CD4-positive, alpha-beta T cell treated with Interleukin-1 beta for 1 hour (primary cell): ENCODE measurements at places on chromosomes 4 and X.

GRCh38 chr4:164508771-164509170 lies 245.2 kb upstream of the SMIM31 start:
- no peak for DNase-seq

DNA sequence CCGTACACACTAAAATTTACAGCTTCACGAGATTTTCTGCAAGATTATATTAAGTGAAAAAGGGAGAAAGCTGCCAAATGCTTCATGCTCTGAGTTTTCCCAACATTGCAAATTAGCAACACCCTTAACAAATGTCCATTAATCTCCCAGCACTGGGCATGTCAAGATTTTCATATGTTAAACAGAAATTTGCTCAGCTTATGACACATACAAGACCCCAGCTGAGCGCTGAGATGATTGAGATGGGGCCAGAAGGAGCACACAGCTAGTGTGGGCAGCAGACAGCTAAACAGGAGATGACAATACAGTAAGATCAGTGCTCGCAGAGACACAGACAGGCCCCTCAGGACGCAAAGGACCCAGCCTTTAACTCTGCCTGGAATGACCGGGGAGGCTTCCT lies 208.8 kb downstream of the STK32B start:
- DNase-seq = no peak

DNA sequence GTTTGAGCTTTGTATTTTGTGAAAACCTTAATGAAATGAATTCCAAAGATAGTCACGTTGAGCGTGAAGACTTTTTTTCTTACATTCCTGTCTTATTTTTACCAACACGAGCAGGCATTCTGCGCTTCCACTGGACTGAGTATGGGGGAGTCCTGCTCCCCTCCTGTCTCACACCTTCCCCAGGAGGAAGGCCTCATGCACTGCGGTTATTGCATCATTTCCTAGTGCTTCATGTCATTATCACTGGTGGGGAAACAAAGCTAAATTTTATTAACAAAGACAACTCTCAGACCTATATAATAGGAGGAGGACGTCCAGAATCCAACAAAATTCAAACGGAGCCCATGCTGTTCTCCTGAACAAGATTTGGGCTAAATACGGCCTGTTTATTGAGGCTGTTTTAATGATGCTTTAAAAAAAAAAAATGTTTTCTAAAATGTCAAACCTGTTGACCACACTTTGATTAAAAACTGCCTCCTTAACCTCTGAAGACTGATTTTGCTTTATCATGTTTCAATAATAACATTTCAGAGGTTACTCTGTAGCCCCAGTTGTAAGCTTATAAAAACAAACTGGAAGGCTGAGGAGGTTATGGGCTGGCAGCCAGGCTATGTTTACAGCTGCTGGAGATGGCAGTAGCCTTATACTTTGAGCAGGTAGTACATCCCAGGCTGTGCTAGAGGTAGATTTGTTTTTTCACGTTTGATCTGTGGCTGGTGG lies 118.0 kb downstream of the SOWAHB start:
- no peak for DNase-seq

- DNase-seq = no peak
These were observed 3.7 kb downstream of the ELK1 start for GRCh38 chrX:47646636-47647035.

- no peak for DNase-seq
These were observed 37.8 kb downstream of the NPNT start for GRCh38 chr4:105933083-105933482.

DNA sequence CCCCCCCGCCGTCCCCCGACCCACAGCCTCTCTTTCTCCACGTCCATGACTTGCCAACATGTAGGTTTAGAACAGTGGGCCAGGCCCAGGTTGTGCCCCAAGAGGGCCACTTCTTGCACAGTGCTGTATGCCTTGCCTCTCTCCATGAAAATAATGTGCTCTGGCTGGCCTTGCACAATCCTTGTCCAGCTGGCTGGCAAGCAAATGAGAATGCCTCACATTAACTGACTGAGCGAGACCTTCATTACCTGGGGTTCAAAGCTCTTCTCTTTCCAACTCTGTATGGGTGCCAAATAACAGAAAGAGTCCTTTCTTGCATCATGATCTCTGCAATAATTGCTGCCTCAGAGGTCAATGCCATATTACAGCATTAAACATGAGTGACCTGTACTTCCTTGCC lies 416.6 kb downstream of the FGF13 start:
- DNase-seq = no peak

GRCh38 chr4:168832763-168833575 lies 177.1 kb downstream of the CBR4 start:
- DNase-seq = no peak

GRCh38 chrX:28379103-28379502 lies 208.1 kb upstream of the IL1RAPL1 start:
- no peak for DNase-seq

DNA sequence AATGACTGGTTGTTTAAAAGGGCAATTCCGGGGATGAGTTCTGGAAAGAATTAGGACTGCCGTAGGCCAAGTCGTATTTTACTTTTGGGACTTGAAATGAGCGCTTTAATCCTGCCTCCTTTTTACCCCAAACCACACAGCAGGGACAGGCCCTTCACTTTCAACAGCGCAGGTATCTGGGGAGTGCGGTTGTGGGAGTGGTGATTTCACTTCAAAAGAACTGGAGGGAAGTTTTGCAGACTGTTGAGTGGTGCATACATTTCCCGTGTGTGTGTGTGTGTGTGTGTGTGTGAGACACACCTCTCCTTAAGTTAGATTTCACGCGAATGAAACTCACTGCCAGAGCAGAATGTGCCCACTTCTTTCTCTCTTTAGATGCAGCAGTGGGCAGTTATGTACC lies 2.8 kb downstream of the NHS start:
- no peak for DNase-seq

GRCh38 chr4:152534541-152535359 lies 1.1 kb downstream of the FBXW7 start:
- peak; percentile 52 for DNase-seq

- no peak for DNase-seq
These were observed 219.5 kb upstream of the DKK2 start for GRCh38 chr4:107255596-107255995.

DNA sequence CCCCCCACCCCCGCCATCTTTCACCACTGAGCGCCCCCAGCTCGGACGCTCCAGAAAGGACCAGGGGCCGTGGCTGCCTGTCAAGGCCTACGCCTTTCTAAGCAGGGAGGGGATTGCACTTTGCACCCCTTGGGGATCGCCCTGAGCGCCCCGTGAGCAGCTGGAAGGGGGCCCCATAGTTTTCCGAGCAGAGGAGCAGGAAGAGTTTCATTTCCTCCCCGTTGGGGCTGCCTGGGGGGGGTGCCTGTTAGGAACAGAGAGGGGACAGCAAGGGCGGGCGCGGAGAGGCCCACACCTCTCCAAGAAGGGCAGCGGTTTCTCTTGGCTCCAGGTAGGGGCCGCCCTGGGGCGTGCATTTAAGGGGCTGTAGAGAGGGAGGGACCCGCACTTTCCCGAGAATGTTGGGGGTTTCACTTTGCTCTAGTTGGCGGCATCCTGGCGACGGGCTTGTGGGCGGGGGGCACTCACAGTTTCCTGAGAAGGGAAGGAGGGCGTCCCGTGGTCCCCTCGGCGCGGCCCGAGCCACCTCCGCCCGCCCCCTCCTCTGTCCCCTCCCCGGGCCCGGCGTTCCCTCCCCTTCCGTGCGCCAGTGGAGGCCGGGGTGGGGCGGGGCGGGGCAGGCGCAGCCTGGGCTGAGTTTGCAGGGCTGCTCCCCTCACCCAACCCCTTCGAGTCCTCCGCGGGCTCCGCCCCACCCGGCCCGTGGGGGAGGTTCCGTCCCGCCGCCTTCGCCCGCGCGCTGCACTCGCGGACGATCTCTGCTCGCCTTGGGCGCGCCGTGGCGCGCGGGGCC lies 82.3 kb upstream of the CD99 start:
- peak; percentile 87 for DNase-seq

DNA sequence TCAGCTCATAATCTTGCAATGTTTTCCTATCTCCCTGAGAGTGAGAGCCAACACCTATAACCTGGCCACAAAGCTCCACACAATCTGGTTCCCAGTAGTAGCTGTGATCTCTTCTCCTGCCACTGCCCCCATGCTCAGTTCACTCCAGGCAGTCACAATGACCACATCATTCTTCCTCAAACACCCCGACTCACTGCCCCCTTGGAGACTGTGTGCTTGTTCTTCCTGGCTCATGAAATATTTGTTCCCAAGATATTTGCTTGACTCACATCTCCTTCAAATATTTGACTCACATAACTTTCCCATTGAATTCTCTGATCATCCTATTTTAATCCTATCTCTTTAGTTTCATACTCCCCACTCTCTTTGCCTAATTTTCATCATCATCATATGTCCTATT lies 173.7 kb downstream of the AREG start:
- no peak for DNase-seq

DNA sequence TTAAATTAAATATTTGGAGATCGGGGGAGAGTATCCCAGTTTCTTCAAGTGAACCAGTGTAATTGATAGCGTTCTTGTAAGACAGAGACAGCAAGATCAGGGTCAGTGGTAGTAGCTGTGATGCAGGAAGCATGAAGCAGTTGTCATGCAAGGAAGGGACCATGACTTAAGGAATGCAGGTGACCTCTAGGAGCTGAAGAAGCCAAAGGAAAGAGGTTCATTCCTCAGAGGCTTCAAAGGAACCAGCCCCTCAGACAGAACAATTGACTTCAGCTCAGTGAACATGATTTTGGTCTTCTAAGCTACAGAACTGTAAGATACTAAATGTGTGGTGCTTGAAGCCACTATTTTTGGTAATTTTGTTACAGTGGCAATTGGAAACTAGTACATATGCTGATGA lies 51.6 kb downstream of the GLRB start:
- no peak for DNase-seq

DNA sequence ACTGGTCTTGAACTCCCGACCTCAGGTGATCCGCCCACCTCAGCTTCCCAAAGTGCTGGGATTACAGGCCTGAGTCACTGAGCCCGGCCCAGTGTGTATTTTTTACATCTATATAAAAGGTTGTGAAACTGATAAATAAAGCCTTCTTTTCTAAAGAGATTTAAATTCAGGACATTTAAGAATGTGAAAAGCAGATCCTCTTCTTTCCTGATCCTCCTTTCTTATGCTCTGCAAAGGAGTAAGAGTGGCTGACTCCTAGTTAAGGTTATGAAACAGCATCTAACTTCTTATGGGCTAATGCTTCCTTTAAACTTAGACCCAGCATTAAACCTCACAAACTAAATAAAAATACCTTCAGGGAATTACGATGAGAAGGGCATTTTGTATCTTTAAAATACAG lies 197.7 kb upstream of the MAB21L2 start:
- no peak for DNase-seq

- no peak for DNase-seq
These were observed 13.6 kb downstream of the GASK1B start for GRCh38 chr4:158159054-158159717.

DNA sequence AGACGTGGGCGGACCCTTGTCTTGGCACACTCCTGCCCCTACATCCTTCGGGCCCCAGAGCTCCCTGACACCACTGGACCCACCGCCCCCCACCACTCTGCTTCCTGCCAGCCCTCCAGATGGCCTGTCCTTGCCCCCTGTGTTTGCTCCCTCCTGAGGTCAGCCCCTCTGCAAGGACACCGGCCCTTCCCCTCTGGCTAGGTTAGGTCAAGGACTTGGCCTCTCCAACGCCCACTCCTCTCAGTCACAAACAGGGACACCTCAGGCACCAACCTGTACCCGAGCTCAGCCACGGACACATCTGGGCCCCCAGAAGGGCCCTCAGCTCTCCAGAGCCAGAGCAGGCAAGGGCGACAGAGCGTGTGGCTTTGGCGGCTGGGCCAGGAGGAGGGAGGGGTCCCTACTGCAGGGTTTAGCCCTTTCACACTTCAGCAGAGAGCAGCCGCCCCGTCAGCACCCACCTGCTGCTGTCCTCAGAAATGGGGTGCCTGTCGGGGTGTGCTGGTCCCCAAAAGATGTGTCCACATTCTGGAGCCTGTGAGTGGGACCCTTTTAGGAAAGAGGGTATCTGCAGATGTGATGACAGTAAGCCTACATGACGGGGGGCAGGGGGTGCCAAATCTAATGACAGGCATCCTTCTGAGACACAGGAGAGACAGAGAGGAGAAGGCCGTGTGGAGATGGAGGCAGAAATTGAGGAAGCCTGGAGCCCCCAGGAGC lies 23.5 kb upstream of the DUSP9 start:
- no peak for DNase-seq

GRCh38 chr4:183299464-183299863 lies 20.6 kb downstream of the CLDN22 start:
- no peak for DNase-seq

GRCh38 chrX:77935886-77936285 lies 25.4 kb downstream of the ATP7A start:
- DNase-seq = no peak

DNA sequence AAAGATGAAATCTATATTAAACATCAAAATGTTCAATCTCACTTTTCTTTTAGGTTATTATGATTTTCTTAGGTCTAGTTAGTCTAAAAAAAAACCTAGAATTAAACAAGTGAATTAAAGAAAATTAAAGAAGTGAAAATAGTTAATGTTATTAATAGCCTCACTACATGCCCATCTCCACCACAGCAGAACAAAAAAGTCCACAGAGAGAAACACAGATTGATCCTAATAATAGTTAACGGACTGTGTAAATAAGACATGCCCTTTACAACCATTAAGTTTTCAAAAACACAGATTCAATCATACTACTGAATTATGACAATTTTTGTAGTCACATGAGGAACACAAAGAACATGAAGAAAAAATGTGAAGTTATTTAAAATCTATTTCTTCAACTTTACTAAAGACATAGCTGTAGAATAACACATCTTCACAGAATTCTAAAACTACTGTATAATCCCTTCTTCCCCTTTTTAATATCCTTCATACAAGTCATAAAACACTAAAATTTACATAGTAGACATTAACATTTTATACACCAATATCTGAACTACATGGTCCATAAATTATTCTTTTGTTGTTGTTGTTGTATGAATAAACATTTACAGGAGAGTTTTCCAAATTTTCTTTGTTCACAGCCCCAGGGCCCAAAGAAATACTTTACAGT lies 15.3 kb downstream of the HELQ start:
- DNase-seq = no peak

DNA sequence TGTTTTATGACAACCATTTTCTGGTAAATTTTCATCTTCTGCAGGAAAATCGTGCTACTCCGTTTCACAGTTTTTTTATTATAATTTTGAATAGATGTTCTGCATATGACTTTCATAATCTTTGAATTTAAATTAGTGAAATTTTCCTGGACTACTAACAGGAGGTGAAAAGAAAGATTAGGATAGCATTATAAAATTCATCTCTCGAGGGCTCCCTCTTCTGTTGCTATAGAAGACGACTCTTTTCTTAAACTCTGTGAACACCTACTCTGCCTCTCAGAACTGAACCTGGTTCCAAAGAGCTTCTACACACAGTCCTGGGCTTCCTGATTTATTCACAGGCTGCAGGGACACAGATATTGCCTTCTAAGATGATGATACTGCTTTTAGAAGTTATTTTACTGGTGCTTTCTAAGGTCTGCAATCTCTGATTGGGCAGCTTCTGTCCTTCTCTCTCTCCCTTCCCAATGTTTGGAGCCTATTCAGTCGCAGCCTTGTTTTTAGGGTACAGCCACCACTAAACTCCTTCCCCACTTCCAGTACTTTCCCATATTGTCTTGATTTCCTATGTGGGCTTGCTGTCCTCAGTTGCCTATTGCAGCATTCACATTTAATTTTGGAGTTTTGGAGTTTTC lies 10.1 kb upstream of the SAP30 start:
- no peak for DNase-seq
